ENCODE measurements at places on chromosomes 4 and X. TPM values are rescaled to one million over a fixed set of nuclear protein-coding genes. Genes with fewer than 3 reads are reported as not detected.
A peak's percentile ranks its signal among the peaks of the same experiment; 100 is the strongest.

Gene ENAM
- not detected for total RNA-seq

GRCh38 chr4:141890279-141890678 is 253.9 kb downstream of the IL15 start:
- DNase-seq = no peak

DNA sequence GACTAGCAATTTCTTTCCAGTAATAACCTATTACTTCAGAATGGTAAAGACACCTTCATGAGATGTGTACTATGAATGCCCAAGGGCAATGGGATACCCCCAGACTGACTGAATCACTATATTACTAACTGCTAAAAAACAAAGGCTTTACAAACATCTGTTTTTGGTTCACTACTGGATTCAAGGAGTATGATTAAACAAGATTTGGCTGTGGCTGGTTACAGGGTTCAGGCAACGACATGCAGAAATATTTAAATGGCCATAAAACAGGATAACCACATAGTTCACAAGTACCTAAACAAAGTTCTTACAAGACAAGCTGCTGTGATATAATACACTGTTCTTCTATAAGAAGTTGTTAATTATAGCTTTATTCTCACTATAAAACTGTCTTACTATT is 128.2 kb downstream of the FRYL start:
- DNase-seq = no peak

- DNase-seq = peak; percentile 21
These were observed 1.4 kb downstream of the C4orf36 start for GRCh38 chr4:86890790-86891189.

Gene SMIM31
- not detected for total RNA-seq

Gene USP51
- total RNA-seq = 0.17 TPM

Gene AMMECR1
- 27.0 TPM for total RNA-seq

DNA sequence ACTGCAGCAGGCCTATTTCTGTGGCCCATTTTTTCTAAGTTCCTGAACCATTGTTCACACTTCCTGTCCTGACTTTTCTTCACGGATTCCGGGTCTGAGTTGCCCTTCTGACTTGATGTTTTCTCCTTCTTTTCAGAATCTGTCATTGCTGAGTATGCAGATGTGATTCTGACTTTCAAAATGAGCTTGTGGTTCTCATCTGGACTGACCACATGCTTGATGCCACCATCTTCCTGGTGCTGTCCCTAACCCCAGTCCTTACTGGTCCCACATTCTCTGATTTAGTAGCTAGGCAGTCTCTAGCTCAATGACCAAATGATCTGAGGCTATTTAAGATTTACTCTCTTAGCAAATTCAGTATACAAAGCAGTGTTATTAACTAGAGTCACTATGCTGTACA is 822.3 kb upstream of the TENM3 start:
- DNase-seq = no peak

DNA sequence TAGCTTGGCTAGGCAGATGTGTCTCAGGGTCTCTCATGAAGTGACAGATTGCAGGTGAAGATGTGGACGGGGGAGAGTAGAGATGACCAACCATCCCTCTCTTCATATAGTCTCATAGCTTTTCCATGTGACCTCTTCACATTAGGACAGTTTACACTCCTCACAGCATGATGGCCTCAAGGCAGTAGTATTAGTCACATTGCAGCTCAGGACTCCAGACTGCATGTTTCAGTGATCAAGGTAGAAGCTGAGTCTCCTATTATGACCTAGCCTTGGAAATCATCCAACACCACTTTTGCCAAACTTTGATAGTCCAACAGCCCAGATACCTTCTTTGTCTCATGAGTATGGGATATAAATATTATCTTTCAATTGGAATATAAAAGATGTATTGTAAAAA is 147.7 kb downstream of the GASK1B start:
- peak; percentile 74 for DNase-seq

GRCh38 chrX:15335135-15336022 is at the start of gene PIGA:
TSS of gene PIGA (minus strand) at chrX:15335523. CDS start at chrX:15331930, 3,593 bp downstream.
- peak; percentile 94 for DNase-seq

GRCh38 chr4:102627831-102628523 is 126.8 kb downstream of the NFKB1 start:
- DNase-seq = peak; percentile 77

DNA sequence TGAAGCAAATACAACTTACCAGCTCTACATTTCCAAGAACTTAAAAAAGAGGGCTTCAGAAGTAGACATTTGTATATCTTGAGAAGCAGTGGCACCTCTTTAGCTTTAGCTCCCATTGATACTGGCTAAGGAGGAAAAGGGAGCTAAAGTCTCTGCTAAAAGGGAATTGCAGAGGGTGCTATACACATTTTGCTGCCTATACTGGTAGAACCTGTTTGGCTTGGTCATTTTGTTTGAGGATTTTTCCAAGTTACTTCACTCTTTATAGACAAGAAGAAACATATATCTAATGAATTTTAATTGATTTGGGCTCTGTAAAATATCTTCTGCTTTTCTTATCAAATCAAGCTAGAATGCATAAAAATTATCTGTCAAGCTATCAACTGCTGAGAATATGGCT is 11.8 kb downstream of the PAPSS1 start:
- DNase-seq = no peak

Gene TMPRSS11F
- total RNA-seq = not detected

GRCh38 chrX:17737710-17737985 is 355 bp downstream of the SCML1 start:
- no peak for DNase-seq

DNA sequence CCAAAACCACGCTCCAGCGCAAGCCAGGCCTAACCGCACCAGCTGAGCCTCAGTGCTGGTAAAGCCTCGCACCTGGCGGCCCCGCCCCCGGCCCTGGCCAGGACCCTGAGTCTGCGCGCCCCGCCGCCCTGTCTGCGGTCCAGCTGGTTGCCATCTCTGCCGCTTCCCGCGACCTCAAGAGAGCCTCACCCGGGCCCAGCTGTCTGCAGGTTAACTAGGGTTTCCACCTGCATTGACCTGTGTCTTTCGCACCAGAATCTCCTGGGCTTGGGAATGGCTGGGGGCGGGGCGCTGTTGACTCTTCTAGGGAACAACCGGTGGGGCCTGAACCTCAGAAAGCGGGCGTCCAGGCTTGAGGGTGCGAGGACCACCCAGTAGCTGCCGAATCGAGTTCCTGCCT is 207.7 kb upstream of the PRPS2 start:
- no peak for DNase-seq

Gene WNK3
- not detected for total RNA-seq

GRCh38 chrX:14670819-14671218 is 141.5 kb downstream of the GLRA2 start:
- DNase-seq = no peak

GRCh38 chrX:39795605-39796004 is 302.2 kb downstream of the BCOR start:
- no peak for DNase-seq

DNA sequence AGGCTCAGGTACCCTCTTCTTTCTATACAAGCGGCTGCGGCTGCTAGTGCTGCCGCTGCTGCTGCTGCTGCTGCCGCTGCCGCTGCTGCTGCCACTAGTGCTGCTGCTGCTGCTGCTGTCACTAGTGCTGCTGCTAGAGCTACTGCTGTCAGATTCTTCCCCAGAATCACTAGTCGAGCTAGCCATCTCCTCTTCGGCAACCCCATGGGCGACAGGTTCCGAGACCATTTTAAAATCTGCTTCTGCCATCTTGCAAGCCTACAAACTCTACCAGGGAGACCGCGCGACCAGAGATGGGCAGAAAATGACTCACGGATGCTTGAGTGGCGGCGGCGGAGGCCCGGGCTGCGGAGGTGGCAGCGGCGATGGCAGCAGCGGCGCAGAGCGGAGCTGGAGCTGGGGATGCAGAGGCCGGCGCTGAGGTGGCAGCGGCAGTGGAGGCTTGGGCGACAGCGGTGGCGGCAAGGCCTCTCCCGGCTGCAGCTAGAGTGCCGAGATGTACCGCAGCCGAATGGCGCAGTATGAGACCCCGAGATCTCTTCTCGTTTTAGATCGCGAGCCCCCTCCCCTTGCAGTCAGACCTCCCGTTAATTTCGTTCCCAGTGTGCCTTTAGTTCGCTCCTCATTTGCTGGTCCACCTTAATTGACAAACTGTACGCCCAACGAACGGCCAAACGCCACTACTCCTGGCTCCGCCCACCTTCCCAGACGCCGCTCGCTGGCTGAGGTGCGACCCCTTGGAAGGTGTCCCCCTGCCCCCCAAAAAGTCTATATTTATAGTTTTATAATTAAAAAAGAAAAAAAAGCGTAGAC is at the start of gene NAP1L3:
Gene NAP1L3 (minus strand): TSS at position 523 of the 813 bp plus-strand sequence. CDS start 274 bp downstream, at position 249.
- DNase-seq = no peak

DNA sequence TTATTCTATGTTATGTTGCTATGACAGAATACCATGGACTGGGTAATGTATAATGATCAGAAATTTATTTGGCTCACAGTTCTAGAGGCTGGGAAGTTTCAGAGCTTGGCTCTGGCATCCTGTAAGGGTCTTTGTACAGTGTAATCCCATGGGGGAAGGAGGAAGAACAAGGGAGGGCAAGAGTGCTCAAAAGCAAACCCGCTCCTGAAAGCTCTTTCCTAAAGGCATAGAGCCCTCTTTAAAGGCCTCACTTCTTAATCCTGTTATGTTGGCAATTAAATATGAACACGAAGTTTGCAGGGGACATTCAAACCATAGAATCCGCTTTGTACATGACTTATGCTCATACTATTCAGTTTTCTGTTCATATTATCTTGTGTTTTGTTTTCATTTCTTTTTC is 191.3 kb upstream of the CTSO start:
- no peak for DNase-seq

Gene DCAF4L1
- 0.72 TPM for total RNA-seq

DNA sequence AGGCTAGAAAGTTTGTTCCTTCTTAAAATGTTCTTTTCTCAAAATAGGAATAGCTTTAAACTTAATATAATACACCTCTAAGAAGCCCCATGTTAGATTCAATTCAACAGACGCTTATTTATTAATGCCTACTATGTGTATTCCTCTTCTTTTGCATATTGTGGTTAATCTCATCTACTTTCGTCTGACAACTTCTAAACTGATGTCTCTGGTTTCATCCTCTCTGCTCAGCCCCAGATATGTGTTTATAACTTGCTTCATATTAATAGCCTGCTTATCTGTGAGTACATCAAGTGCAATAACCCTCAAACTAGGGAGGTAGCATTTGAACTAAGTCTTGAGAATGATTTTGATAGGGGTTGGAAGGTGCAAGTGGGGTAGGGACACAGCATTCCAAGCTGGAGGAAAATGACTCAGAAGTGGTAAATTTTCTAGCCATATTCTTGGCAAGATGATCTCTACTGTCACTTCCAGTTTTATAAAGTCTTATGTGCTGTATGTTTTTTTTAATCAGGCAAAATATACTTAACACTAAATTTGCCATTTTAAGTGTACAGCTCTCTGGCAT is 37.0 kb downstream of the STK26 start:
- no peak for DNase-seq

Gene MPP1
- 11.8 TPM for total RNA-seq

GRCh38 chr4:8167291-8167690 is 8.7 kb upstream of the ABLIM2 start:
- DNase-seq = no peak

DNA sequence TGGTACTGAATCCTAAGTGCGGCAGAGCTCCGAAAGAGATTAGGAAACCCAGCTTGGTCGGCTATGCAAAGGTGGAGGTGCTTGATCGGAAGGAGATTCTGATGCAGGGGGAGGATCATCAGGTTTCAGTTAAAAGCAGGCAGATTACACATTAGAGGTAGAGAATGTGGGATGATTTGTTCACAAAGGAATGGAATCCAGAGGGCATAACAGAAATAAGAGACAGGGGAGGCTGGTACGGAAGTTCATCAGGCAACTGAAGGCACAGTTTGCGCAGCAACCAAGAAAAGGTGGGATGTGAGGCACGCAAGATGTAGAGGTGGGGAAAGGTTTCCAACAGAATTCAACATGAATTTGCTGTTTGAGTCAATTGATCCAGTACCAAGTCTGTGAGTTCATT is 424 bp upstream of the ZNF330 start:
- no peak for DNase-seq

GRCh38 chr4:122917731-122918130 is 4.7 kb downstream of the NUDT6 start:
- no peak for DNase-seq

- no peak for DNase-seq
These were observed 49.7 kb downstream of the ATP8A1 start for GRCh38 chr4:42607011-42607726.

Gene HERC6
- total RNA-seq = 1.7 TPM

Gene GPRIN3
- not detected for total RNA-seq

Gene BEND2
- total RNA-seq = not detected

Gene PRR32
- not detected for total RNA-seq

Gene GRIA2
- not detected for total RNA-seq

Gene PPP1R2C
- total RNA-seq = not detected

GRCh38 chr4:1203026-1203616 is 30.7 kb upstream of the SPON2 start:
- no peak for DNase-seq

GRCh38 chr4:40678421-40678820 is 48.8 kb upstream of the RBM47 start:
- no peak for DNase-seq

Gene ERCC6L
- total RNA-seq = 1.0 TPM

Gene CT45A2
- not detected for total RNA-seq

Gene CLNK
- not detected for total RNA-seq

DNA sequence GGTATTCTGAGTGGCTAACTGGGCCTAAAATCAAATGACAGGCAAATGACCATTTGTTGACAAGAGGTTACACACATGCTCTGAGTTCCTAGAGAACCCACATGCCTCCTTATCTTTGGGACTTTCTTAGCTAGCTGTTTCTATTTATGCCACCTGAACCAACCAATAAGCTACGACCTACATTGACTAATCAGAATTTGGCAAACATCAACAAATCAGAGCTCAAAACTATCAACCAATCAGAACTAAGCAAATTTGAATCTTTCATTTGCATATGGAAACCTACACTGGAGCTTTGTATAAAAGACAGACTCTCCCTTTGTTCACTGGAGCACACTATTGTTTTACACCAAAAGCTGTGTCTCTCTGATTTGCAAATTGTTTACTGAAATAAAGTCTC is 192.0 kb downstream of the CXXC4 start:
- DNase-seq = no peak

DNA sequence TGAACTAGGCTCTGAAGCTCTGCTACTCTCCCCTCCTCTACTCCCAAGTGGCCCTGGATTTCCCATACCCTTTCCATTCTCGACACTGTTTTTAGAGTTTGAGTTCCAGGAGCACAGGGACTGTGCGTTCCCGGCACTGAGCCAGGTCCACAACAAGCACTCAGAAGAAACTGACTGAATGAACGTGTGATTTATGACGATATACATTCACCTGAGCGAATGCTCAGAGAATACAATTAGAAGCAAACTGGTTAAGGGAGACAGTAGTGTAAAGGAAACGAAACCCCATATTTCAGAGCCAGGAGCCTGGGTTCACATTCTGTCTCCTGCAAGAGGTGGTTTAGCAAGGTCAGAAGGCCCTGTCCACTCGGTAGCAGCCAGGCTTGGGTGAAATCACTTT is 1.4 kb upstream of the KIAA0232 start:
- no peak for DNase-seq
